ENCODE measurements at places on chromosomes 4 and X. TPM values are rescaled to one million over a fixed set of nuclear protein-coding genes. Genes with fewer than 3 reads are reported as not detected.

The TIGD4 gene
- 1.6 TPM for total RNA-seq

The PHKA1 gene
- 9.4 TPM for total RNA-seq

The KIAA1210 gene
- total RNA-seq, result 4.9 TPM

The ZAR1 gene
- not detected for total RNA-seq

GRCh38 chrX:132058975-132059374 is 35.9 kb downstream of the STK26 start:
- no peak for DNase-seq

- no peak for DNase-seq
Observed at GRCh38 chr4:156294577-156294976, 340.9 kb upstream of the CTSO start.

DNA sequence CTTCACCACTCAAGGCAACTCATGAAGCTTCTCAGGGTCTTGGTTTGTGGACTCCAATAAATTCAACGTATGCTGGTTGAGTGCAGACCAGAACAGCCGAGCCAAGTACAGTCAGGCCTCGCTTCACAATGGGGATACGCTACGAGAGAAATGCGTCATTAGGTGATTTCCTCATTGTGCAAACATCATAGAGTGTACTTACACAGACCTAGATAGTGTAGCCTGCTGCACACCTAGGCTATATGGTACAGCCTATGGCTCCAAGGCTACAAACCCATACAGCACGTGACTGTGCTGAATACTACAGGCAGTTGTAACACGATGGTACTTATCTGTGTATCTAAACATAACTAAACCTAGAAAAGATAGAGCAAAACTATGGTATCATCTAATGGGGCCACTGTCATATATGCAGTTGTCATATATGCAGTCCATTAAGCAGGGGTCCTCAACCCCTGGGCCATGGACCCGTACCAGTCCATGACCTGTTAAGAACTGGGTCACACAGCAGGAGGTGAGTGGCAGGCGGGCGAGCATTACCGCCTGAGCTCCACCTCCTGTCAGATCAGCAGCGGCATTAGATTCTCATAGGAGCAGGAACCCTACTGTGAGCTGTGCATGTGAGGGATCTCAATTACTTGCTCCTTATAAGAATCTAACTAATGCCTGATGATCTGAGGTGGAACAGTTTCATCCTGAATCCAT is 31.5 kb downstream of the RTL5 start:
- DNase-seq, result no peak

- no peak for DNase-seq
Observed at GRCh38 chrX:115388879-115389278, 99.4 kb downstream of the LUZP4 start.

DNA sequence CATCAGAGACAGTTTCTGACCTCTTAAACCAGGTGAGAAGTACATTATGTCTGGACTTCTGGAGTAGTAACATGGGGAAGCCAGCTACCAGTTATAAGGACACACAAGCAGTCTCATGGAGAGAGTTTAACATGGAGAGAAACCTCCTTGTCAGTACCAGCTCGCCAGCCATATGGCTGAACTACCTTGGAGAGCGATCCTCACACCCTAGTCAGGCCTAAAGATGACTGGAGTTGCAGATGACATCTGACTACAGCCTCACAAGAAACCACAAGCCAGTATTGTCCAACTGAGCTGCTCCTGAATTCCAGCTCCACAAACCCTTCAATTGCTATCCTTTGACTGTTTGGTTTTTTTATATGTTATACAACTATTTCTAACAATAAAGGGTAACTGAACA is 49.8 kb downstream of the PDHA2 start:
- DNase-seq, result no peak

- no peak for DNase-seq
Observed at GRCh38 chr4:156832886-156833285, 138.7 kb downstream of the PDGFC start.

DNA sequence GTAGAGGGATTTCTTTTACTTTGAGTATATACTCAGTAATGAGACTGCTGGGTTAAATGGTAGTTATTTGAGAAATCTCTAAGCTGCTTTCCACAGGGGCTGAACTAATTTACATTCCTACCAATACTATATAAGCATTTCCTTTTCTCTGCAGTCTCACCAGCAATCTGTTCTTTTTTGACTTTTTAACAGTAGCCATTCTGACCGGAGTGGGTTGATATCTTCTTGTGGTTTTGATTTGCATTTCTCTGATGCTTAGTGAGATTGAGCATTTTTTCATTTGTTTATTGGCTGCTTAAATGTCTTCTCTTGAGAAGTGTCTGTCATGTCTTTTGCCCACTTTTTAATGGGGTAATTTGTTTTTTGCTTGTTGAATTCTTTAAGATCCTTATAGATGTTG is 43.3 kb downstream of the SPCS3 start:
- DNase-seq, result no peak

- no peak for DNase-seq
Observed at GRCh38 chrX:17521871-17522693, 147.1 kb downstream of the NHS start.

Data from ureter (tissue), 1 donor.